Stimulated activated CD8-positive, alpha-beta memory T cell treated with anti-CD3 and anti-CD28 coated beads, Interleukin-2, amount 100 ng/mL, for 1 hour (primary cell): ENCODE measurements at places on chromosomes 4 and X.

DNA sequence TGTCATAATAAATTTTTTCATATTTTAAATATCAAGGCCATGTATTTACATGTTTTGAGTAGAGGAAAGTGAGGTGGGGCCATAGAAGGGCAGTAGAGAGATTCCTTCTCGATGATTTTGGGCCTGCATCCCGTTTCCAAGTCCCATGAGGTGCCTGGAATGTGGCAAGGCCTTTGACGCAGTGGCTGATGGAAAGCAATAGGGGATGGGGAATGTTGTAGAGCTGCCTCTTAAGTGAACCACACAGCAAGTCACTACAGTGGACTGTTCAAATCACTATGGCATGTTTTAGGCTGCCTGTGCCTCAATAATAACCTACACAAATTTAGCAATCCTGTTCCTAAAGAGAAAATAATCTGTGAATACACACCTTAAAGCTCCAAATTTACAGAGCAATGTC lies 48.3 kb downstream of the ANXA5 start:
- DNase-seq, result no peak

DNA sequence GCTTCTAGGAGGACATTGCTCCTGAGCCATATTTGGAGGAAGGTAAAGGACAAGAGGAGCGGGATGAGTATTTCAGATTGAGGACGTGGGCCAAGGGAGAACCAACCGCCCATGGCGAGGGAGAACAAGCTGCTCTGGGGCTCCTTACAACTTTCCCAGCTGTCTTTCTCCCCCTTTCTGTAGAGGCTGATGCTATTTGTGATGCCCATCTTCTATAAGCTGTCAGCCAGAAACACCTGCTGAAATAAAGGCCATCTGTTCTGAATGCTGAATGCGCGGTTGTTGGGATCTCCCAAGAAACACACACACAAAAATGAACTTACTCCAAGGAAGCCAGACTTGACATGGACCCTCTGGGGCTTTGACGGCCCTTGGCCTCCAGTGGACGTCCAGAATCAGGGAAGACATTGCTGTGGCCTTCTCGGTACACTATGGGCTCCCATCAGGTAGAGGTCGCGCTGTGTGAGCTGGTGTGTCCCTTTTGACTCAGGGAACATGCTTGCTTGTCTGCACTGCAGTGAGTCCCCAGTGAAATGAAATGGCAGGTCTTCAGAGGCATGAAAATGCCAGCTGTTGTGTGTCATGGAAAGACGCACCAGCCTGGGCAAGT lies 30.9 kb downstream of the RWDD4 start:
- no peak for DNase-seq

- no peak for DNase-seq
These were observed 320.1 kb upstream of the NDST4 start for GRCh38 chr4:115433491-115433890.

DNA sequence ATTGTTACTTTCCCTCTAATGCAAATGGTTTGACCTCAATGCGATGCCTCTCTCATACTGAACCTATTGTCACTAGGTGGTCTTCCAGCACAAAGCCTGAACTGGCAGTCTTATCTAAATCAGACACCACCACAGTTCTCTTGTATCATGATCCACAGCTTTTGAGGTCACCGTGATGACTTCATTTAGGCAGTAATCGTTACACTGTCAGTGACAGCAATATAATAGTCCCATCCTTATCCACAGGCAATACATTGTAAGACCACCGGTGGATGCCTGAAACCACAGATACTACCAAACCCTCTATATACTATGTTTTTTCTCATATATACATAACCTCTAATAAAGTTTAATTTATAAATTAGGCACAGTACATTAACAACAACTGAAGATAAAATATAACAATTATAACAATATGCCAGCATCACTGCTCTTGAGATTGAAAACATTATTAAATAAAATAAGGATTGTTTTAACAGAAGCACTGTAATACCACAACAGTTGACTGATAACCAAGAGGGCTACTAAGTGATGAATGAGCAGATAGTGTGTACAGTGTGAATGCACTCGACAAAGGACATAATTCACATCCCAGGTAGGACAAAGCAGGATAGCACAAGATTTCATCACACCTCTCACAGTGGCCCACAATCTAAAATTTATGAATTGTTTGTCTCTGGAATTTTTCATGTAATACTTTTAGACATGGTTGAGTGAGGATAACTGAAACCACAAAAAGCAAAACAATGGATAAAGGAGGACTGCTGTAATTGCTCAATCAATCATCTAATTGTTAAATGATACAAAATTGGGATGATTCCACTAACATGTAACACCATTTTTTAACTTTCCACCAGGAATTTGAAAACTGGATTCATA lies 419.4 kb downstream of the CENPC start:
- no peak for DNase-seq

DNA sequence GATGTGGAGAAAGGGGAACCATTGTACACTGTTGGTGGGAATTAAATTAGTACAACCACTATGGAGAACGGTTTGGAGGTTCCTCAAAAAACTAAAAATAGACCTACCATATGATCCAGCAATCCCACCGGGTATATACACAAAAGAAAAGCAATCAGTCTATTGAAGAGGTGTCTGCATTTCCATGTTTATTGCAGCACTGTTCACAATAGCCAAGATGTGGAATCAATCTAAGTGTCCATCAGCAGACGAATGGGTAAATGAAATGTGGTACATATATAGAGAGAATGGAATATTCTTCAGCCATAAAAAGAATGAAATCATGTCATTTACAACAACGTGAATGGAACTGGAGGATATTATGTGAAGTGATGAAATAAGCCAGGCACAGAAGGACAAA lies 208.1 kb downstream of the TRIML1 start:
- DNase-seq, result no peak

GRCh38 chr4:175376287-175376977 lies 435.6 kb downstream of the GPM6A start:
- DNase-seq, result no peak

GRCh38 chr4:128525992-128526630 lies 238.5 kb upstream of the PGRMC2 start:
- no peak for DNase-seq

GRCh38 chr4:87521757-87522374 lies 7.3 kb downstream of the SPARCL1 start:
- DNase-seq, result no peak

- DNase-seq, result no peak
These were observed 65.7 kb downstream of the RBM47 start for GRCh38 chr4:40564004-40564403.

- DNase-seq, result no peak
These were observed at the start of gene SASH3 for GRCh38 chrX:129779747-129780146. Gene SASH3, plus strand, starts transcription at chrX:129779949. Its CDS starts 149 bp downstream, at chrX:129780098.

DNA sequence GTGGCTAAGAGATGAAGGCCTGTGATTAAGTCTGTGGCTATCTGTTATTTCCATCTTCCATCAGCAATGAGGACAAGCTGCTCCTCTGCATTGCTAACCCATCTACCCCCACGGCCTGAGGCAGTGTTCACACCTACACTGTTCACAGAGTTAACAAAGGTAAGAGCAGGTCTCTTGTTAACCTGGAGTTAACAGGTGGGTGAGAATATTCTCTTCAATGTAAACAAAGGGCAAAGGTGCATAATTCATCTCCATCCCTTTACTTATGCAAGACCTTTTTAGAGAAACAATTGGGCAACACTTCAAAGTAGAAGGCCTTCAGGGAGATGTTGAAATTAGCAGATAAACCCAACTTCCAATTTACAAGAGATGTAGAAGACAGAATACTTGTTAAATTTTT lies 2.8 kb downstream of the SLC35A2 start:
- DNase-seq, result no peak
